ENCODE measurements at places on chromosomes 7 and 10.

- no peak for DNase-seq
Observed at GRCh38 chr10:47323087-47323486, 833 bp downstream of the GDF2 start.

- no peak for DNase-seq
Observed at GRCh38 chr10:1538121-1538520, 199.2 kb downstream of the ADARB2 start.

DNA sequence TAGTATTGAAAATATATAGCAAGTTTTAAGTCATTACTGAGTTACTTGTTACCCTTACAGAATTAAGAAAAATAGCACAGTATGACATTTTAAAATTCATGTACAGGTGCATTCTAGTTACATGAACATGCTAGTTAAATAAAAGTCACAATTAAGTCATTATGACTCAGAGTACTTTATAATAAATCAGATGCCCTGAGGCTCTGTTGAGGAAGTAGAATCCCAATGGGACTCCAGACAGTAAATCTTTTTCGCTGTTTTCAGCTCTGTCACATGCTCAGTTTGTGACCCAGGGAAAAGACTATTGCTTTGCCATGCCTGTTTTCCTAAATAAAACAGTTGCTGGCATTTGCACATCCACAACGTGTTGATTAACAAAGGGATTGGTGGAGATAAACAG is 21.0 kb downstream of the NUDT13 start:
- no peak for DNase-seq

DNA sequence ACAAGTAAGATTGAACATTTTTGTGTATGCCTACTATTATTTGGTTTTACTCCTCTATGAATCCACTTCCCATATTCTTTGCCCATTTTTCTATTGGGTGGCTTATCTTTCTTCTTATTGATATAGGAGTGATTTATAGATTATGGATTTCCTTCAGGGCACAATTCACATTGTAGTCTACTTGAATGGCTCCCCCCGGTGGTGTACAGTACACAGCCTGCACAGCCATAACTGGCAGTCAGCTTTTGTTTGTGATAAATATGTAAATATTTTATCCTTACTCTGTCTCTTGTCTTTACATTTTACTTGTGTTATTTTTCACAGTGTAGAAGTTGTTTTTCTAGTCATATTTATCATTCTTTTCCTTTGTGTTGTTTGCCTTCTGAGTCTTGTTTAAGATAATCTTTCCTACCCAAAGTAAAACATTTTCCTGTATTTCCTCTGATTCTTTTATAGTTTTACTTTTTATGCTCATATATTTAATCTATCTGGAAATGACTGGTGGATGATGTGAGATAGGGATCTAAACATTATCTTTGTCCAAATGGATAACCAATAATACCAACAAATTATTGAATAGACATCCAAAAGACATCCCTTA is 23.9 kb upstream of the CALD1 start:
- no peak for DNase-seq

DNA sequence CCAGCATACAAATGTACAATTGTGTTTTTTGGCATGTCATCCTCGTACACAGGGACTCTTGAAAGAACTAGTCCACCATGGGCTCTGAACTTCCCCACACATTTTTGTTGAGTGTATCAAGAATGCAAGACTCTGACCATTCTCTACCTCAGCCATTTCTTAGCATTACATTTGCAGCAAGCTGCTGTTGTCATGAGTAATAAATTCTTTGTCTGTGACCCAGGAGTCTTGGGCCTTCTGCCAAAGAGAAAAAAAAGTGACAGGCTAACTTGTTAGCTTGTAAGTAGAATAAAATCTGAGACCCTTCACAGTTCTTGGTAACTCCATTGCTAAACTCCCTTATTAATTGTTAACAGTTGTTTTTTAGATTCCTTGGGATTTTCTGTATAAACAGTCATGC is 542.3 kb upstream of the MBL2 start:
- no peak for DNase-seq

- no peak for DNase-seq
Observed at GRCh38 chr10:90674928-90675327, 182.9 kb downstream of the HTR7 start.

DNA sequence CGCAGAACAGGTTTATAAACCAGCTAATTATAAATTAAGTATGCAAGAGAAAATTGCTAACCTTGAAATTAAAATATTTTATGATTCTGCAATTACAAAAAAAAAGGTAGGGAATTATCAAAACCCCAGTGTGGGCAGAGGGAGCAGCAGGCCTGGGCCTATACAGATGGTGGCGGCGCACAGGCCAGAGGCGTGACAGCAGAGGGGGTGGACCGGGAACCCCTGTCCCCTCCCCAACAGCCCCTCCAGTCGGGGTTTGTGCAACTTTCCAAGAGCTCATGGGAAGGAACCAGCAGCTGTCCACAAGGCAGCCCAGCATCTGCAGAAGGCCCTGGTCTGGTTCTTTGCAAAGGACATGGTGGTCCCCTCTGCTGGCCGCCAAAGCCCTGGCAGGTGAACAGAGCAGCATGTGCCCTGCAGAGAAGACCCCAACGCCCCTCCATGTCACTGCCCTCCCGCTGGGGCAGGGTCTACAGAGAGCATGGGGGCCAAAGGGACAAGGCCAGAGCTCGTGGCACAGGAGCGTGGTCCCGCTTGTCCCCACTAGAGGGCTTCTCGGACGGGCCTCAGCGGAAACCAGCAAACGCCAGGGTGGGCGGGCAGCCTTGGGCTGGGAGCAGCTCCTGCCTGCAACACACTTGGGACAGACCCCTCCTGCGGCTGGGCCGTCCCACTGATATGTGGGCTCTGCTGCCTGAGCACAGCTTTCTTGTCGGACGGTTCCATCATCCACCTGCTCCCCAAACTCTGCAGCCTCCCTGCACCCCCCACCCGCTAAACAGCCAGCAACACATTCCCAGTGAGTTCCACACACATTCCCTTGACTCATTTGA is 75.1 kb downstream of the EBF3 start:
- DNase-seq = no peak

DNA sequence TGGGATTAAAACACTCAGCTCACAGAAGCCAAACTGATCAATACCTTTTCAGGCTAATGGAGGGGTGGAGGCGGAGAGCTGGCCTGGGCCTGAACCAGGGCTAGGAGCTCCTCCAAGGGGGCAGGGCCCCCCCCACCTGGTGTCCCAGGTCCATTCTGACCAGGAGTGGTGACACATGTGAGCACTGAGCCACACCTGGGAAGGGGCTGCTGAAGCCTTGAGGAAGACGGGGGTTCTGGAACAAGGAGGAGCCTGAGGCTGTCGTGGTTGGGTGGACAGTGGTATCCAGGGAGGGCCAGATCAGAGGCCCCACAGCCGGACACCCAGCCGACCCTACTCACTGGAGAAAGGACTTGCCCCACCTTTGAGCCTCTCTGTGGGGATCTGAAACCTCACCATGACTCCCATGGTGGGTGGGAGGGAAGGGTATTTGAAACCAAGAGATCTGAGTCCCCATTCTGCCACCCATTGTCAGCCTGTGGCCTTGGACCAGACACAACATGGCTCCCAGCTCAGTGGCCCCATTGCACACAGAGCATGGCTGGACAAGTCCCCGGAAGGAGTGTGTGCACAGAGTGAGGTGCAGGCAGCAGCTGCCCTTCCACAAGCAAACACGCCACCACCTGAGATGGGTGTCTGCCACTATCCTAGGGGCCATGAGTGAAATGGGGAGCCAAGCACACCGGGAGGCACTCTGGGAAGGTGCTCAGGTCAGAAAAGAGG is 12.4 kb downstream of the TMEM273 start:
- no peak for DNase-seq

- no peak for DNase-seq
Observed at GRCh38 chr7:112421666-112422486, 28.4 kb upstream of the IFRD1 start.

- DNase-seq = no peak
Observed at GRCh38 chr7:7584653-7585052, 18.0 kb downstream of the MIOS start.

DNA sequence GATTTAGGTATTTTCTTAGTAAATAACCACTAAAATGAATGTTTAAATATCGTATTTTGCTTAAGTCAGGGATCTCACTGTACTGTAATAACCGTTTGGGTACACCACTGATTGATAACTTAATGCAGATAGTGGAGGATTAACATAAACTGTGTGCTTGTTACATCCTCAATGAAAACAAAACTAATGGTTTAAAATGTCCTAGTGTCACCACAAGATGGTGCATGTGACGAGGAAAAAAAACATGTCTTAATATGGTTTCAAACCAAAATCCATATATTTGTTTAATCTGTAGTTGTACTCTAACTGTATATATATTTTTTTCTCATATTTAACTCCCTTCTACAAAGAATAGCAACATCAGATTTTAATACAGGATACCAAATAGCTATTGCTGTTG is 19.2 kb downstream of the ARMC10 start:
- no peak for DNase-seq

GRCh38 chr7:159004411-159004810 is 140.3 kb downstream of the VIPR2 start:
- no peak for DNase-seq

GRCh38 chr7:92451645-92452044 is 4.4 kb downstream of the GATAD1 start:
- DNase-seq = no peak

- no peak for DNase-seq
Observed at GRCh38 chr7:105689067-105689819, 108.0 kb upstream of the EFCAB10 start.

DNA sequence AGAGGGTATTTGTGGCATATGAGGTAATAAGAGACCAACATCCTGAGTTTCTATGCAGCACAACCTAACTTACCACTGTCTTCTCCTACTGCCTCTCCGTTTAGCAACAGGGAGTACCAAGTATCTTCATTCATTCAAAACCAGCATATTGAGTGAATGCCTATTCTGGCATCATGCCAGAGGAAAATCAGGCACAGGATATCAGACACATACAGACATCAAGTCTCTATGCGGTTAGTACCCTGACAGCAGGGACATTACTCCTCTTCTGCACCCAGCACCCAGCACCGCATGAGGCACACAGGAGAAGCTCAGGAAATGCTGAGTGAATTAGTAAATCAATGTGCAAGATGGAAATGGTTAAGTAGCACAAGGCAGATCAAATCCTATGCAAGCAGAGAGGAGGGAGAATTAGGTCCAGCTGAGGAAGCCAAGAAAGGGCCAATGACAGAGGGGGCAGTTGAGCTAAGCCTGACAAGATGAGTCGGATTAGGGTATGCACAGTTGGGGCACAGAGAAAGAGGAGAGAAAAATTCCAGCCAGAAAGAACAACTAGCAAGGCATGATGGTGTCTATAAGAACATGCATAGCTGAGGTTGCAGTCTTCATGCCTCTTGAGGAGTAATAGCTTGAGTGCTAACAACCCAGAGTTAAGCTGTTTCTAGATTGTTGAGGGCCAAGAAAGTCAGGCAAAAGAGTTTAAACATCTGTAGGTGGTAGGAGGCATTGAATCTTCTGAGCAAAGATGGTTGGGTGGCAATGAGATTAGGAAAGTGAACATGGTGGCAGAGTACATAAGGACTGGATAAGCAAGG is 146.0 kb downstream of the PLXNA4 start:
- DNase-seq = no peak

DNA sequence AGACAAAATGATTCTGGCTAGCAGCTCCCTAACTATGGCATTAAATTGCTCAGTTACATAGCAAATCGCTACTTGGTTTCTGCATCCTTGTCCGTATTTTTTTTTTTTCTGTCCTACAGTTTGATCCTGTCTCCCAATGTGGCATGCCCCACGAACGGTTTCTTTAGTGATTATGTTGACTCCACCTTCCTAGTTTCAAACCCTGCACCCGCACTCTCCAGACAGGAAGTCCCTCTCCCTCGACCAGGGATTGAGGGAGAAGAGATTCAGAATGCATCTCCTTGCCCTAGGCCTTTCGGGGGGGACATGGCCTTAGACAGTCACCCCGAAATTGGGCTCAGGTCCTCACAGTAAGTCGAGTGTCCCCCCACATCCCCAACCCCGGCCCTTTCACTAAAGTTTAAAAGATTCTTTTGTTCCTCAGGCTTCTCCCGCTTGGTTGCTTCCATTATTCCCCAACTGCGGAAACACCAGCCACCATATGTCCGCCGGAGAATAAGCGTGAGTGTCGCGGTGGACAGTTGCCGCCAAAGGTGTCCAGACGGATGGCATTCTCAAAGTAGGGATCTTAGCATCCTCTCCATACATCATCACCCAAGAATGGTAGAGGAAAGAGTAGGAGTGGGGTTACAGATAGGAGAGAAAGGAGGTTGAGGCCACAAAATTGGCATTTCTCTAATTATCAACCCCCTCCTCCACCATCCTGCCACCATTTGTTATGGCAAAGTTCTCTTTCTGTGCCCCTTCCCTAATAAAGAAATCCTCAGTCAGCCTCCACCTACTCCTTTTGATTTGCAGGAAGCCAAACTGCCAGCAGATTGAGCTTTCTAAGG is 7.3 kb downstream of the EVX1 start:
- DNase-seq = no peak

GRCh38 chr10:59283456-59284091 is 78.8 kb downstream of the FAM13C start:
- DNase-seq = peak; percentile 42

Data from DMS153 (cell line).